Heart right ventricle (tissue), 16 donors: ENCODE measurements at places on chromosomes 2 and 18. TPM values are rescaled to one million over a fixed set of nuclear protein-coding genes. Genes with fewer than 3 reads are reported as not detected.
A peak's percentile ranks its signal among the peaks of the same experiment; 100 is the strongest.

DNA sequence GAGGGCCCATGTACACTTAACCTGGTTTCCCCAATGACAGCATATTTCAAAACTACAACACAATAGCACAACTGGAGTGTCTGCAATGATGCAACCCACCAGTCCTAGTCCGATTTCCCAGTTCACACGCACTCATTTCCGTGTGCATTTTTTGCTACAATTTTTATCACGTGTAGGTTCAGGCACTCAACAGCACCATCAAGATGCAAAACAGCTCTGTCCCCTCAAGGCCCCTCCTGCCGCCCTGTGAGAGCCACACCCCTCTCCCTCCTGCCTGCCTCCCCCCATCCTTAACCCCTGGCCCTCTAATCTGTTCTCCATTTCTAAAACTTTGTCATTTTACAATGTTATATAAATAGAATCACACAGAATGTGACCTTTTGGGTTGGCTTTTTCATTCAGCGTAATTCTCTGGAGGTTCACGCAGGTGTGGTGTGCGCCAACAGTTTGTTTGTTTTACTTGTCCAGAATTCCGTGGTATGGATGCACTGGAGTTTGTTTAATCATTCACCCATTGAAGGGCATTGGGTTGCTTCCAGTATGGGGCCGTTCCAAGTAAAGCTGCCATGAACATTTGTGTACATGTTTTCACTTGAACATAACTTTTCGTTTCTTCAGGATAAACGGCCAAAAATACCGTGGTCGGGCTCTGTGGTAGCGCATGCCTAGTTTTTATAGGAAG lies 8.4 kb downstream of the KCNIP3 start:
- no peaks in the 10 kb centered on the region for H3K4me1 ChIP-seq
- peaks cover 22% of the 10 kb centered on the region for H3K27me3 ChIP-seq
- no peak for DNase-seq
- H3K27ac ChIP-seq: no peak overlapping the region
- no peaks in the 10 kb centered on the region for H3K36me3 ChIP-seq

DNA sequence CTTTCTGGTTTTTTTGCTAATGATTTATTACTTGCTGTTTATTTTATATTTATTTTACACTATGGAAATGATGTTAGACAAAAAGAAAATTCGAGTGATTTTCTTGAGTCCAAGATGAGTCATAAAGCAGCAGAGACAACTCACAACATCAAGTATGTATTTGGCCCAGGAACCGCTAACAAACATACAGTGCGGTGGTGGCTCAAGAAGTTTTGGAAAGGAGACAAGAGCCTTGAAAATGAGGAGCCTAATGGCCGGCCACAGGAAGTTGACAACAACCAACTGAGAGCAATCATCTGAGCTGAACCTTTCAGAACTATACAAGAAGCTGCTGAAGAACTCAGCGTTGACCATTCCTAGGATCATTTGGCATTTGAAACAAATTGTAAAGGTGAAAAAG lies 594.1 kb downstream of the SATB2 start:
- DNase-seq: no peak
- no peaks in the 10 kb centered on the region for H3K27me3 ChIP-seq
- H3K36me3 ChIP-seq: no peaks in the 10 kb centered on the region
- H3K4me1 ChIP-seq: no peaks in the 10 kb centered on the region
- H3K27ac ChIP-seq: no peak overlapping the region

DNA sequence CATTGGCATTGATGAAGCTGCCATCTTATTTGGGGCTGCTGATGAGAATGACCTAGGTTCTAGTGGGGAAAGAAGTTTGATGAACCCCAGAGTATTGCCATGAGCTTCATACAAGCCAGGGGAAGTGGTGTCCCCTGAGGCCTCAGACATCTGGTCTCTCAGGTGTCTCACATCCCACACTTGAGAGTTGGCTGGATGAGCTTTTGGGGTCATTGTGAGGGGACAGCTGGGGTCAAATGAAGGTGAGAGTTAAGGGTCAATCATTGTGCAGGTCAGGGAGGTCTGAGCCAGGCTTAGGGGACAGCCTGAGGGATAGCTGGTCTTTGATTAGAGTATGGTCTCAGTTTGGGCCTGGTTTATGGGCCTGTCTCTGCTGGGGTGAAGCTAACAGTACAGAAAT lies 336.5 kb downstream of the CYP26B1 start:
- no peaks in the 10 kb centered on the region for H3K4me1 ChIP-seq
- no peaks in the 10 kb centered on the region for H3K27me3 ChIP-seq
- no peak overlapping the region for H3K27ac ChIP-seq

The YPEL5 gene
- polyA plus RNA-seq: 35.5 TPM

The GDF7 gene
- polyA plus RNA-seq: 0.17 TPM

GRCh38 chr2:68548396-68548795 lies 81.0 kb downstream of the APLF start:
- H3K27ac ChIP-seq: no peak overlapping the region
- no peaks in the 10 kb centered on the region for H3K27me3 ChIP-seq
- H3K36me3 ChIP-seq: no peaks in the 10 kb centered on the region

The MREG gene
- polyA plus RNA-seq: 0.14 TPM

DNA sequence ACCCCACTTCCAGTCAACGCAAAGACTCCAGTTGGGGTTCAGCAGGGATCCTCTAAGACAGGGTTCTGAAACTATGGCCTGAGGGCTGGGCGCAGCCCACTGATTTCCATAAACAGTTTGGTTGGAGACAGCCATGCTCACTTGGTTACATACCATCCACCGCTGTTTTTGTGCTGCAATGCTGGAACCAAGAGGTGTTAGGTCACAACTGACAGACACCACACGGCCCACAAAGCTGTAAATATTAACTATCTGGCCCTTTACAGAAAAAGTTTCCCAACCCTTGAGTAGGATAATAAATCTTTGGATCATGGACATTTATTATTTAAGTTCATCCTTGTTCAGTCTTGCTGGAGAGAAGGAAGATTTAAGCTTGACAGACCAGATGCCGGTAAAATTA lies 8.4 kb upstream of the CD226 start:
- no peaks in the 10 kb centered on the region for H3K4me1 ChIP-seq
- H3K27ac ChIP-seq: no peak overlapping the region
- no peaks in the 10 kb centered on the region for H3K27me3 ChIP-seq
- DNase-seq: no peak
- no peaks in the 10 kb centered on the region for H3K36me3 ChIP-seq

- H3K27ac ChIP-seq: no peak overlapping the region
- H3K27me3 ChIP-seq: no peaks in the 10 kb centered on the region
- H3K36me3 ChIP-seq: no peaks in the 10 kb centered on the region
- no peak for DNase-seq
These were observed 25.5 kb upstream of the IHH start for GRCh38 chr2:219086196-219086595.

DNA sequence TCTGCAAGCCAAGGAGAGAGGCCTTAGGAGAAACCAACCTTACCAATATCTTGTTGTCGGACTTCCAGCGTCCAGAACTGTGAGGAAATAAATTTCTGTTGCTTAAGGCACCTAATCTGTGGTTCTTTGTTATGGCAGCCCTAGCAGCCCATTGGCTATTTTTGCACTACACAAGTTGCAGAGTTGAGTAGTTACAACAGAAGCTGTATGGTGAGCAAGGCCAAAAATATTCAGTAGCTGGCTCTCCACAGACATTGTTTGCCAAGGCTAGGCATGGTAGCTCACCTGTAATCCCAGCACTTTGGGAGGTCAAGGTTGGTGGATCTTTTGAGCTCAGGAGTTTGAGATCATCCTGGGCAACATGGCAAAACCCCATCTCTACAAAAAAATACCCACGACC lies 27.1 kb upstream of the SCYGR1 start:
- H3K4me1 ChIP-seq: peaks cover 66% of the 10 kb centered on the region
- no peak overlapping the region for H3K27ac ChIP-seq
- H3K27me3 ChIP-seq: no peaks in the 10 kb centered on the region
- no peak for DNase-seq
- H3K36me3 ChIP-seq: no peaks in the 10 kb centered on the region
- no peak overlapping the region for H3K4me3 ChIP-seq

DNA sequence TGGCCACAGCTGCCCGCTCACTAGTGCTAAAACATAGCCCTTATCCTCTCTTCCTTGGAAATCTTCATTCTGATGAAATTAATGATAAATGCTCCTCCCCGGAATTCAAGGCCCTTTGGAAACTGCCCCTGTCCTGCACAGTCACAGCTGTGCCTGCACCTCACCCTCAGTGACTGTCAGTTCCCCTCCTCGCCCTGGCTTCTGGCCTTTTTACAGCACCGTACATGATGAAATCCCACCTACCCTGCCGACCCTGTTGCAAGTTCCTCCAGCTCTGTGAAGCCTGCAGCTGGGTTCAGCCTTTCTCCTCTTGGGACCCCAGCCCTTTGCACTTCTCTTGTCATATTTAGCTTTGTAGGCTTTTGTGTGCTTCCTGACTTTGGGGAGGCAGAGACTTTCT lies 48.4 kb downstream of the DCDC2C start:
- no peaks in the 10 kb centered on the region for H3K36me3 ChIP-seq
- no peaks in the 10 kb centered on the region for H3K4me1 ChIP-seq
- no peaks in the 10 kb centered on the region for H3K27me3 ChIP-seq
- H3K4me3 ChIP-seq: no peak overlapping the region
- no peak for DNase-seq

The TRAK2 gene
- 16.6 TPM for polyA plus RNA-seq

DNA sequence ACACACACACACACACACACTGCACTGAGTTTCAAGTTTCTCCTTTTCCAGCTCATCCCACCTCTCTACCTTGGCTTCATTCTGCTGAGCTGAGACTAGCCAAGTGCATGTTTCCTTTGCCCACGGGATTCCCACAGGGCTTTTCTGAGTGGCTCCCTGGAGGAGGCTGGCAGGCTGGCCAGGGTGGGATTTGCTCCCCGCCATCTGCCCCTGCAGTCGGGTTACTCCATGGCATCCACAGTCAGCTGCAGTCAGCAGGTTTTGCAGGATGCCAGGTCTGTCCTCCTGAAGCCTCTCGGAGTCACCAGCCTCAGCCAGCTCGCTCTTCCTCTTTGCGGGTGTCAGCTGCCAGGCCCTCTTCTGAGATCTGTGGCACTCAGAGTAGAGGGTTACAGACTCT lies 783.7 kb upstream of the SOX11 start:
- H3K36me3 ChIP-seq: no peaks in the 10 kb centered on the region
- no peaks in the 10 kb centered on the region for H3K4me1 ChIP-seq
- no peak overlapping the region for H3K27ac ChIP-seq

DNA sequence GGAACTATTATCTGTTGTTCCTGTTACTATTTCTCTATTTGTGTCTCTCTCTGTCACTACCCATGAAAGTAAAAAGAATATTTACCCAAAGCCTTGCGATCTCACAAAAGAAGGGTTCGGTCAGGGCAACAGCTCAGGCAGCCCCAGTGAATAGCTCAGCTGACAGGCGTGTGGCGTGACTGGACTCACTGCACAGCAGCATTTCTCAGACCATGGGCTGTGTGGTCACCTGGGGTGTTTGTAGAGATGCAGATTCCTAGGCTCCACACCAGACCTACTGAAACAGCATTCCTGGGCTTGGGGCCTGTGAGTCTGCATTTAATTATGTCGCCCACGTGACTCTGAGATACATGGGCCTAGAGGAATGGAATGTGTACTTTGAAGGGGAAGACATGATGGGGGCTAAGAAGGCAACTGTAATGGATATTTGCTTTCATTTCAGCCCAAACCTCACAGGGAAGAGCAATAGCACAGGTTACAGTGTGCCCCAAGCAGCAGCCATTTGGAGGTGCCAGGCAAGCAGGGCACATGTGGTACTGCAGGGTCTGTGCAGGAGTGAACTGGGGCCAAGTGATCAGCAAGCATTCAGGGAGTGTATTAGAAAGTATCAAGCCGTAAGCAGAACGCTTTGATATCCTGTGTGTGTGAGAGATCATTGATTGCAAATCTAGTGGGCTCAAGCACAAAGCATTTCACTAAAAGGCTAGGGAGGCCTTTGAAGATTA lies 90.4 kb upstream of the RBMS1 start:
- H3K36me3 ChIP-seq: no peaks in the 10 kb centered on the region

- no peaks in the 10 kb centered on the region for H3K4me1 ChIP-seq
- no peaks in the 10 kb centered on the region for H3K36me3 ChIP-seq
- no peaks in the 10 kb centered on the region for H3K27me3 ChIP-seq
- peak; percentile 51 for DNase-seq
These were observed 300.9 kb downstream of the PHLPP1 start for GRCh38 chr18:63016270-63016669.

DNA sequence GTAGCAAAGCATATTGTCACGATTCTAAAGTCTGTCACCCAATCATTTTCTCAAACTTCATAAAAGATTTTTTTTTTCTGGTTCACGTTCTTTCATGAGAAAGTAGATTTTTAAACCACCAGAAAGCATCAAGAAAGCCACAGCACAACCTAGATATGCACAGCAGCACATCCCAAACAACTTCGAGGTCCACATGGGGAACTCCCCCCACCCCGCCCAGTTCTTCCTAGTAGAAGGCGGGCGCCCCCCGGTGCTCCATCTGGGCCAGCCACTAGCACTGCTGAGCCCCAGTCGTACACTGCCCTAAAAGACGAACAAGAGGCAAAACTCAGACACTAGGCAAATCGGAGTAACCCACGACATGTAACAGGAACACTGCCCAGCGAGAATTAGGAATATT lies 15.5 kb downstream of the HDLBP start:
- no peaks in the 10 kb centered on the region for H3K36me3 ChIP-seq
- no peak overlapping the region for H3K4me3 ChIP-seq
- DNase-seq: no peak
- no peaks in the 10 kb centered on the region for H3K27me3 ChIP-seq

The ASPRV1 gene
- polyA plus RNA-seq: 1.0 TPM

- peaks cover 17% of the 10 kb centered on the region for H3K36me3 ChIP-seq
- H3K4me1 ChIP-seq: no peaks in the 10 kb centered on the region
- DNase-seq: peak; percentile 62
- no peak overlapping the region for H3K27ac ChIP-seq
- no peak overlapping the region for H3K4me3 ChIP-seq
These were observed 228.3 kb downstream of the TWIST2 start for GRCh38 chr2:239075918-239076758.

The FIGLA gene
- polyA plus RNA-seq: 0.51 TPM

The SAG gene
- polyA plus RNA-seq: not detected

DNA sequence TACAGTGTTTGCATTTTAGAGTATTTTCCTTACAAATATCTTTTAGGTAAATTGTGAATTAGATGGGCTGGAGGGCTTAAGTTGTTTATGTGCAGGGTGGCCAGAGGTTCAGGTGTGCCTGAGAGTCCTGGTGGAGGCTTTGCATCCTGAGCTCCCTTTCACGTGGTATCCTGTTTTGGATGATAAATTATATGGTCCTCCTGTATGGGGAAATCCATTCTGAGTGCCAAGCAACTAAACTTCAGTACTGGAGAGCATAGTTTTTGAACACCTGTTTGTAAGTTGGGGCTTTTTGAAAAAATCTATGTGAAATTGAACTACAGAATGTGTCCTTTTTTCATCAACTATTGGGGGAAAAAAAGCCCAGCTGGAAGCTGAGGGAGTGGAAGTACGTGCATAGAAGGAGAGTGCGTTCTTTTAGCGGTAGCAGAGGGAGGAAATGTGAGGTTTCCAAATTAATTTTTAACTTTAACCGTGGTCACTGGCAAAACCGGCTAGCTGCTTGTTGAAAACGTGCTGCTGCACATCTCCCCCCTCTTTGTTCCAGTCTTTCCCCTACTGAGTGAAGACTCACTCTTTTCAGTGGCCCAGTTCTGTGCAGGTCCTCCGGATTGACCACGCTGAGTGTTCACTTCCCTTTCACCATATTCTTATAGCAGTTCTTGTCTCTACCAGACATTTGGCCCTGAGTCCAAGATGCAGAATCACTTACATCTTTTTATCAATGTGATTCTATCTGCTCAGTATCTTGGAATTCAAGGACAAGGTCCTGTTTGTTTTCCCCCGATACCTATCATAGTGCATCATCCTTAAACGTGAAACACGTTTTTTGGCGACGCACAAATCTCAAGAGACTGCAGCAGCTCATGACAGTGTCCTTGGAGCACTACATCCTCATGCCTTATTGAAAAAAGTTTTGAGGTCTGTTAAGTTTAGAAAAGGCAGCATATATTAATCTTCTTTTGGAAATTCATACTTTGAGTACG lies 15.3 kb downstream of the CNOT11 start:
- no peak overlapping the region for H3K4me3 ChIP-seq
- peaks cover 100% of the 10 kb centered on the region for H3K36me3 ChIP-seq
- peak overlapping the region; percentile 58 for H3K27ac ChIP-seq
- no peaks in the 10 kb centered on the region for H3K27me3 ChIP-seq
